ENCODE measurements at places on chromosomes 6 and 20.
A peak's percentile ranks its signal among the peaks of the same experiment; 100 is the strongest.

DNA sequence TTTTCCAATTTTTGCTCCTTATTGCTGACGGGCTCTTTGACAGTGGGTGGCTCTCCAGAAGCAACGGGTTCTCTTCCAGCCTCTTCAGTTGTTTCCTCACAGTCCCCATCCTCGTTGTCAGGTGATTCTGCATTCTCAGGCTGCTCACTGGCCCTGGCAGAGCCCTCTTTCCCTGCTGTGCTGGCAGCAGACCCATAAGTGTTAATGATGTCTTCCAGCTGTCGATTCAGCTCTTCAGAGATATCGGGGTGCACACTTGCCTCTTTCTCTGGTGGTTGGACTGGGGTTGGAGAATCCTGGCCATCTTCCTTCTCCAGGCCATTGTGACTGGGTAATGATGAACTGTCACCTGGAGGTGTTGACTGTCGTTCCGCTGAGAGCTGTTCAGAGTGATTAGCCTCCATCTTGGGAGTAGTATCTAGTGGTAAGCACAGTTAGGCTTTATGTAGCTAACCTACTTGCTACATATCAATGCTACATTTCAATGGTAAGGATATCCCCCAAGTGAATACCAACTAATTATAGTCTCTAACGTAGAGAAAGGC, 3.2 kb downstream of the TXLNB start:
- no peak for DNase-seq

DNA sequence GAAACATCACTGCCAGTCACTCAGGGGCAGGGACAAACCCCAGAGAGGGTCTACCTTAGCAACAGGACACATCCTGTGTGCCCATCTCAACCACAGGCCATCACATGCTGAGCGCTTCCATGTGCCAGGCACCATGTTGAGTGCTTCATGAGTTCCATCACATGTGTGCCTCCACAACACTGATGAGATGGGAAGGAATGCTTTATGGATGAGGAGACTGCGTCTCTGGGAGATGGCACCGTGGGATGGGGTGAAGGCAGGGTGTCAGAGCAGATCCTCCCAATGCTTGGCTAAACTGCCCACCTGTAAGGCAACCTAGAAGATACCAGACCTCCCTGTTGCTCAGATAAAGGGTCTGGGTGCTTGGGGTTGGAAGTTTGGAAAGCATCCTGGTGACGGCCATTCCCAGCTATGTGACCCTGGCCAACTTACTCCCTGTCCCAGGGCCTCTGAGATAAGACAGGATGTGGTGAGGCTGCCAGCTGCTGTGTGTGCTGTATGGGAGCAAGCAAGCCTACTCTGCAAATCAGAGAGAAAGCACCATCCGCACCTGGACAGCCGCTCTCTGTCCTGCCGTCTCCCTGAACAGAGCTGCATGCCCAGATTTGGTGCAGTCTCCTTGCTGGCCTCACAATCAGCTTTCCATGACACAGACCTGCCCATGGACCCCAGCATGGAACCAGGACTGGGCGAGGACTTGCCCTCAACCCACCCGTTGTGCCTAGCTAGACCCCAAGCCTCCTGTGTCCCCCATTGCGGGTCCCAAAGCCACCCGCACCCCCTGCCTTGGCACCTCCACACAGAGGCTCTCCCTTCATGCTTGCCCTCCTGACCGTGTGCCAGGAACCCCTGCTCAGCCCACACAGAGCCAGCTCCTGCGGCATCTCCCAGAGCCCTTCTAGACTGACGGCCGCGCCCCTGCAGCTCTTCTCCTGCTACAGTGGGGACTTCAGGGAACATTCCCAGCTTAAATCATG, 143.7 kb downstream of the SYNDIG1 start:
- DNase-seq = no peak

DNA sequence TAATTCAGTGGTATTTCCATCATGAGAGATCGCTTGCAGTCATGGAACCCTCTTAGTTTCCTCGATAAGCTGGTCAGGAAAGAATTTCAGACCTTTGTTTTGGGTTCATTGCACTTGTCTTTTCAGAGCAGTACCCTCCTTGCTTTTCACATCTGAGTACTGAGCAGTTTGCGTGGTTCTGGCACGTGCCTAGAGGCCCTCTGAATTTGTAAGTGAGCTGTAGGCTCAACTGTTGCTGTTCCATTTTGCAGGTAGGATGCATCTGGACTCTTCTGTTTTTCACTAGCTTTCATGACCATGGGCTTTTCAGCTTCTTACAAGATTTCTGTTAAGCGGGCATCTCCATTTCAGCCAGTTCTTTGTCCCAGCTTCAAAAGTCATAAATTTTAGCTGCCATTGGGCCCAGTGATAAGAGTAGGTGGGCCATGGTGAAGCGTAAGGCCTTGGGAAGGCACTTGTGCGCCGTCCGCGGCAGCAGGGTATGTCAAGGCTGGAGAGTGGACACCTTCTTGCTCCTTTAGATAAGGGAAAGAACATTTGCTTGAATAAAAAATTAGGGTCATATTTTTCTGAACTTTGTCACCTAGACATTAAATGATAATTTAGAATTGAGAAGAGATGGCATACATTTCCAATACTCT, 35.8 kb downstream of the HIVEP1 start:
- DNase-seq = no peak

- DNase-seq = peak; percentile 56
Measured at GRCh38 chr6:12163149-12163548, 127.0 kb upstream of the EDN1 start.

DNA sequence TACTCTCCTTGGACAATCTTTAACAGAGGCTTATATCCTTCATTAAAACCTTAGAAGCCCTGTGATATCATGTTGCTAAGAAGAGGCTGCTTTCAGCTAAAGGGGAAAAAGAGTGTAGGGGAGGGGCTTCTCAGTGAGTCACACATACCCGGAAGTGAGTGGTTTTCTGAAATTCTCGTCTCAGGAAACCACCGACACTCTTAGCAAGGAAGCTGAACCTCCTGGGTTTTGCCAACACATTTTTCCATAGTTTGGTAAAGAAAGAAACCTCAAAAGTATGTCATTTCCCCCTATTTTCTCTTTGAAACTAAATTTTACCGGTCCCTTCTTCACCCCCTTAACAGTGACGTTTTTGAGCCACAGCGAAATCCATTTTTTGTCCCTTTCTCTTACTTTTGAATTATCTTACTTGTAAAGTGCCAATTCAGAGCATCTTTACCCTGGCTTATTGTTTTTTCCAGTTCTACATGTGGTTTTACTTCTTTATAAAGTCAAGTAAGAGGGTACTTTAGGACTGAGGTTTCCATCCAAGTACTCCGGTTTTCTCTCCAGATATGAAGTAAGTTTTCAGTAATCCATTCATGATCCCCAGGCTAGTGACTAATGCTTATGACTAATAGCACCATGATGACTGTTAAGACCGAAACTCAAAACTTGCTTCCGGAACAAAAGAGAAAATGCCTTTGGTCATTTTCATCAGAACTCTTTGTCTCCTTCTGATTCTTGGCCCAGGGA, 219.3 kb downstream of the ARHGAP18 start:
- DNase-seq = peak; percentile 72

GRCh38 chr6:128280960-128281359, 239.4 kb downstream of the PTPRK start:
- DNase-seq = no peak

- no peak for DNase-seq
Measured at GRCh38 chr6:22668307-22668706, 98.9 kb downstream of the HDGFL1 start.

DNA sequence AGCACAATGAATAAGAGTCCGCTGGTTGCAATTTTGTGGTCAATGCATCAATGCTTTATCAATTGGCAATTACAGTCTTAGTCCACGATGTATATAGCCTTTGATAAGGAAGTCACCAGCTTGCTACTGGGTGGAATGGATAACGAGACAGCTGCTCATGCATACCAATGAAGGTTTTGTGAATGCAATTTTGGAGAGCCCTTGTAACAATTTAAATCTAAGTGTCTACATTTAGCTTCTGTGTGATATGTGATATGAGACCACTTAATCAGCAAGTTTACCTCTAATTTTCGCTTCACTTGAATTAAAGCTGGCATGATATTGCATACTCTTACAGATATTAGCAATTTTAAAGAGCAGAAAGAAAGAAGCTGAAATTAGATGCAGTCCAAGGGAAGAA, 543.9 kb downstream of the RNF144B start:
- no peak for DNase-seq

DNA sequence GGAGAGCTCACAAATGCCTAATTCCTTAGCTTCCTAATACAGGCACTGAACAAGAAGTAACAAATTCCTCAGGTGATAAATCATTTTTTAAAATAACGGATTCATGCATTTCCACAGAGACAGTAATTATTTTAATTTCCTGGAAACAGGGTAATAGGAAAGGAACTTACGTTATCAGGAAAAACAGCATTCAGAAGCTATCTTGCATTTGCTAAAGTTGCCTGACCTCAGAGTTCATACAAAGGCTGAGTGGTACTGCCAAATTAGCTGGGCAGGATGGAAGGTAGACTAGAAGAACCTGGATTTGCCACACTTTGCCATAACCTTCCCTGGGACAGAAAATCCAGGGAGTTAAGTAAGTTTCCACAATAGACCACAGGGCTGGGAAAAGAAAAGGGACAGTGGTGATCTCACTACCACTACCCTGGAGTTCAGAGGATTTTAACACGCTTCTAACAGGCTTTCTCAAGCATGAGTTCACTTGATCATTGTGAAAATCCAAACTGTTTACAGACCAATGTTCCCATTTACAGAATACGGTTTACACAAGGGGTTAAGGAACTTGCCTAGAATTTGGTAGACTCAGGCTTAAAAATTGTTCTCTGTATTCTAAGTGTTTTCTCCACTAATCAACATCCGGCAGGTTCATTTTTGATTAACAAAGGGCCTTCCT, 57.0 kb downstream of the KIF13A start:
- DNase-seq = peak; percentile 44

- no peak for DNase-seq
Measured at GRCh38 chr6:169862043-169862891, 110.8 kb downstream of the ERMARD start.

- no peak for DNase-seq
Measured at GRCh38 chr20:15200147-15200565, 862.7 kb upstream of the FLRT3 start.

- no peak for DNase-seq
Measured at GRCh38 chr6:3346476-3346875, 87.7 kb downstream of the PSMG4 start.

DNA sequence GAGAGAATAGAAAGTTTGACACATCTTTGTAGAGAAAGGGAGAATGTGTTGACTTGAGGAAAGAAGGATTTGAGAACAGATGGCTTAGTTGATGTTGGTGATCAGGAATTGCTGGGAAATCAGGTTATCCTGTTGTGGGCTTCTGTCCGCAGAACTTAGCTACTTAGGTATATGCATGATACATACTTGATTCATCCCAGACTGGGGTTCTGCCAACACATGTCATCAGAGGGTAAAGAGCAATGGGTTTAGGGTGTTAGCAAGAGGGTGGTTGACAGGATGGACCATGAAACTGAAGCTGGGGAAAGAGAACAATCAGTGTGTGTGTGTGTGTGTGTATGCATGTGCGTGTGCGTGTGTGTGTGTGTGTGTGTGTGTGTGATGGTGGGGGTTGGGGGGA, 50.6 kb upstream of the NELFCD start:
- DNase-seq = no peak

GRCh38 chr6:149453597-149454345, 31.0 kb downstream of the ZC3H12D start:
- no peak for DNase-seq

DNA sequence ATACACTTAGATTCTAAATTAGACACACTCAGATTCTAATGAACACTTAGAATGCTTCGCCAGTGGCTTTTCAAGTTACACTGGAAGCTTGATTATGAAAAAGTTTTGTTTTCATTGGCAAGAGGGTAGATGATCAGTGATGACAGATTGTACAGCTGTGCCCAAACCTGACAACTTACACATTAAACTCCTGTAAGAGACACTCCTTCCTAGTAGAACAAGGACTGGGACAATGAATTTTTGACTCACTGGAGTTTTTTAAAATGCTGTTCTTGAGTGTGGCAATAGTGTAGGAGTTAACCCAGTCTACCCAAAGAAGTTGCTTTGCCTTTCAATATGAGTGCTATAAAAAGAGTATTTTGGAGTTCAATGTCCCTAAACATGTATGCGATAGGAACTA, 140.8 kb downstream of the SLC16A10 start:
- DNase-seq = no peak

DNA sequence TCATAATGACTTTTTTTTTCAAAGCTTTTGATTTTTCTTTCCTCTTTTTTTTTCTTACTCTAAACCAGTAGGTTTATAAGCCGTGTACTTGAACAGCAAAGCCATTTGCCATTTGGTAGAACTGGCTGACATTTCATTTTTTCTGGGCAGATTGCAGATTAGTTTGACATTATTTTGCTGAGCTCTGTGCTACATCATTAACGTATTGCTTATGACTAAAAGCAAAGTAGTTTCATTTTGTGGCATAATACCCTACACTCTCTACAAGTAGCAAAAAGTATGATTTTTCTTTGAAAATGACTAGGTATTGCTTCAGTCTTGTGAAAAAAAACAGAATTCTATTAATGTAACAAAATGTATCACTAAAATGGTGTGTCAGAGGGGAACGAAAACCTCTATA, 141.3 kb downstream of the GRIK2 start:
- no peak for DNase-seq

GRCh38 chr6:101956961-101957360, 563.5 kb downstream of the GRIK2 start:
- no peak for DNase-seq

DNA sequence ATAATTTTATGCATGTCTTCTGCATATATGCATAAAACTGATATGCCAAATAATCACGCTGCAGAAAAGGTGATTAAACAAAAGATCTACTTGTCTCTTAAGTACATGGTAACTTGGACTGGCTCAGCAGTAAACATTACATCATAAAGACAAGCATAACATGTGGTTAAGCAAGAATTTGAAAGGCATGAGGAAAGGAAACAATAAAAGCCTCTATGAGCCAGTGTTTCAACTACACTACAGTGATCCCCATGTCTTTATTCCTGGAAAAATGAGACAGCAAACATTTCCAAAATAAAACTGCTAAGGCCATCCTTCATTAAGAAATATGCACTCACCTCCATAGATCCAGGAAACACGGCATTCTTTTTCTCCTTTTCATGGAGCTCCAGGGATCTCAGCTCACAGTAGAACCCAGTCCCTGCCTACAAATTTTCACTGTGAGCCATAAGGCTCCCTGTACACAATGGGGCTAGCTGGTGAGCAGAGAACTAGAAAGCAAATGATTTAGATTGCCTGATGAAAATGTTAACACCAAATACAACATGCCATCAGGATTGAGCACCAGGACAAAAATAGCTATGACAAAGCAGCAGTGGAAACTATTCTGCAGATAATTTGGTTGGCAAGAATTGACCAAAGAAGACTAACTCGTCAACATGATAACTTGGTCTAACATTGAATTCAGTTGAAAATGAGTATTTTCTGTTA, 156.1 kb downstream of the COL21A1 start:
- peak; percentile 35 for DNase-seq

GRCh38 chr6:151052021-151052646, 186.6 kb downstream of the MTHFD1L start:
- DNase-seq = no peak

GRCh38 chr6:142845624-142846458, 99.1 kb downstream of the HIVEP2 start:
- DNase-seq = no peak
